ENCODE measurements at places on chromosomes 16 and 17.
A peak's percentile ranks its signal among the peaks of the same experiment; 100 is the strongest.

DNA sequence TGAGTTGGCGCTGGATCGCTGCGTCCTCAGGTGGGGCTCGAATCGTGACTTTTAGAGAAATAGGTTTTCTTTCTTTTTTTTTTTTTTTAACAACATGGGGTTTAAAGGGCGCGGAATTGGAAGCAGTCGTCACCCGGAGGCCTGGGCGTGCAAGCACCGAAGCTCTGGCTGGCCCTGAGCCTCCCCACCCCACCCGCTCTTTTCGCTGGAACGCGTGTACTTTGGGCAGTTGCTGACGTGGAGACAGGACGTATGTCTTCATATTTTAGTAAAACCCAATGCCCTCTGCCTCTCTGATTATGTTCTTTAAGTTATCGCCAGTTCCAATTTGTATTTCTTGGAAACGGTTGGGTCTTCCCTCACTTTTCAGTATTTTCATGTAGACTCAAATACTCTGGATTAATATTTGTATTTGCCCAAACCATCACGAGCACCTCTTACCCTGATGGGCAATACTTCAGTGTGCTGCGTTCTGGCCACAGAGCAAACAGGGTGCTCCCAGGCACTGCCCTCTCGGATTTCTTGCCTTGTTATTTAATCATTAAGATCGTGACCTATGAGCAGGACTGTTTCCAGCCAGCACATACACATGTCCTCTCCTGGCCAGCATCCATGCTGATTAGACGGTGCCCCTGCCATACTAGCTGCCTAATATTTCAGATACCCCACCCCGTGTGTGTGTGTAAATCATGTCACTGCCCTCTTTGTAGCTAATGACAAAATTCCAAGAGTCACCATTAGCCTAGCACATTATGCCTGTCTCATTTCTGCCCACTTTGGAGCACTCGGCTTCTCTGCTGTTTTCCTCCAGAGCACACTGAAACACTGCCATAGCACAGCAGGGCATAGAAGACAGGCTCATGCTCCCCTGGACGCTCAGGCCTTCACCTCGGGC, 805 bp upstream of the C16orf95 start:
- peak; percentile 71 for DNase-seq

- DNase-seq: no peak
These were observed 214.1 kb downstream of the RPTOR start for GRCh38 chr17:80758481-80759376.

DNA sequence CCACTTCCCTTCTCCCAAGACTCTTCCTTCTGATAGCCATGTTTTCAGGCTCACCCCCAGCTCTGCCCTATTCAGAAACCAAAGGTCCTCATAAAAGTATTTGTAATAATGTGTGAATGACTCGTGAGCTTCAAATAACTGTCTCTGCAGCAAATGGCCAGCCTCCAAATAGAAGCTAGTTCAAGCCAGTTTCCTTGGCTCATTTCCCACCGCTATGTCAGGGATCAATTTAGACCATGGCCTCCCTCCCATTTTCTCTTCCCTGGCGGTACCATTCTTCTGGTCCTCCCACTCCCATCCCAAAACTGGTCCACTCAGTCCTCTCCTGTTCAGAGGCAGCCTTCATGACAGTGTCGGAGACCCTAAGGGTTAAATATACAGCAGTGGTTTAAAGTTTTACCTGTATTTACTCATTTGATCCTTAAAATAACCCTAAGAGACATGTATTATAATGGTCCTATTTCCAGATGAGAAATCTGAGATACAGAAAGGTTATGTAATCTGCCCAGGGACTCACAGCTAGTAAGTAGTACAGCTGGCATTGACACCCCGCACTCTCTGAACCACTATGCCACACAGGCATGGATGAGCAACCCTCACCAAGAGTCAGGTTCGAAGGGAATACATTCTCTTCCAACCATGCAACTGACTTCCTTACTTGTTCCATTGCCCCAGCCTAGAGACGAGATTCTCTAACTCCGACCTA, 42.9 kb downstream of the GAS7 start:
- no peak for DNase-seq

- DNase-seq: no peak
These were observed 7.3 kb downstream of the SLFN14 start for GRCh38 chr17:35553310-35553709.

GRCh38 chr17:7442142-7442541, 2.7 kb upstream of the CHRNB1 start:
- no peak for DNase-seq

GRCh38 chr17:41666708-41667279, 21.9 kb upstream of the EIF1 start:
- peak; percentile 55 for DNase-seq

GRCh38 chr17:7355053-7355452, at the start of gene TMEM95:
TMEM95 (plus strand) TSS chr17:7355156; CDS start chr17:7355205, 49 bp downstream.
- DNase-seq: peak; percentile 51

DNA sequence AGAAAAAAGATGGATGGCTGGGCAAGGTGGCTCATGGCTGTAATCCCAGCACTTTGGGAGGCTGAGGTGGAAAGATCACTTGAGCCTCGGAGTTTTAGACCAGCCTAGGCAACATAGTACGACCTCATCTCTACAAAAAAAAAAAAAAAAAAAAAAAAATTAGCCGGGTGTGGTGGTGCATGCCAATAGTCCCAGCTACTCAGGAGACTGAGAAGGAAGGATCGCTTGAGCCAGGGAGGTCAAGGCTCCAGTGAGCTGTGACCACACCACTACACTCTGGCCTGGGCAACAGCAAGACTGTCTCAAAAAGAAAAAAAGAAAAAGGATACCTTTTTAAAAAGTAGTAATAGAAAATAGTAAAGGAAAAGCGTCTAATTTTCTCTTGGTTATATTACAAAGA, 20.7 kb downstream of the ZNF652 start:
- DNase-seq: no peak

GRCh38 chr17:81803728-81804558, at the start of gene GCGR:
GCGR (plus strand) TSS chr17:81804150; CDS start chr17:81809019, 4,869 bp downstream.
- DNase-seq: no peak

DNA sequence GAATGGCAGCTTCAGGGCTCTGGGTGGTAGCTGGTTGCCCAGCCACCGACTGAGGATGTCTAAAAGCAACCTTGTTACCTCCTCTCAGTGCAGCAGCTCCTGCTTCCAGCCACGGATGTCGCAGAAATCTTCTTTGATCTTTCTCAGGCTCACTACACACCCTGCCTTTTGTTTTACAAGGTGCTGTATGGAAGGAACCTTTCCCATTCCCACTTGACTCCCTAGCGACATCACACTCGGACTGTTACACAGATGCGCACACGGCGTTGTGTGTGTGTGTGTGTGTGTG, 135.8 kb upstream of the CPHXL start:
- no peak for DNase-seq

- no peak for DNase-seq
These were observed 120.0 kb upstream of the GOT2 start for GRCh38 chr16:58853854-58854791.

DNA sequence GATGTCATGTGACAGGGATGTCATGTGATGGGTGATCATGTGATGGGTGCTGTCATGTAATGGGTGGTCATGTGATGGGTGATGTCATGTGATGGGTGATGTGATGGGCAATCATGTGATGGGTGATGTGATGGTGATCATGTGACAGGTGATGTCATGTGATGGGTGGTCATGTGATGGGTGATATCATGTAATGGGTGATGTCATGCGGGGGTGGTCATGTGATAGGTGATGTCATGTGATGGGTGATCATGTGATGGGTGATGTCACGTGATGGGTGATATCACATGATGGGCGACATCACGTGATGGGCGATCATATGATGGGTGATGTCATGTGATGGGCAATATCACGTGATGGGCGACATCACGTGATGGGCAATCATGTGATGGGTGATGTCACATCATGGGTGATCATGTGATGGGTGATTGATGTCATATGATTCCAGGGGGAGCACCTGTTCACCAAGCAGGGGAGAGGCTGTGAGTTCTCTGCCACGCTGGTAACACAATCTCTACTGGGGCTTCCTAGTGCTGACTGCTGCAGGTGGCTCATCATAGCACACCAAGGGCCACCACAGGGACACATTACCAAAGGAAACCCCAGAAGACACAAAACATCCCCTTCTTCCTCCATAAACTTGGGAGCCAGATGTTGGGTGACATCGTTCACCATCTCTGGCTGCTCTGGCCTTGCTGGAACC, 16.5 kb downstream of the CD300LB start:
- no peak for DNase-seq

DNA sequence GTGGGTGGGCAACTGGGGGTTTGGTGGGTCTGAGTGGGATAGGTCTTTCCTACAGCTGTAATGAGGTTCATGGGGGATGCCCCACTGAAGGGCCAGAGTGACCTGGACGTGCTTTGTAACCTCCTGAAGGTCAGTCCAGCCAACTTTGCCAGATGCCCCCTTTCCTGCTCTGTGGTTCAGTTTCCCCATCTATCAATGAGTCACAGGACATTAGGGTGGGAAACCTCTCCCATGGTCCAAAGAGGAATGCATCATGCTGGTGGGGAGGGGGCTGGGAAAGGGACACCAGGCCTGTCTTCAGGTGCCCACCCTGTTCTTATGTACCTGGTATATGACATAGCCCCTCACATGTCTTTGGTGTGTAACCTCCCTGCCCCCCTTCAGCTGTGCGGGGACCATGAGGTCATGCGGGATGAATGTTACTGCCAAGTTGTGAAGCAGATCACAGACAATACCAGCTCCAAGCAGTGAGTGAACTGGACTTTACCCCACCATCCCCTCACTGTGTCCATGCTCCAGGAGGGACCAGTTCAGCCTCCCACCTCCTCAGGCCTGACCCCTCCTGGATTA, 24.0 kb upstream of the ALKBH5 start:
- DNase-seq: no peak

GRCh38 chr17:29640981-29641642, 18.4 kb upstream of the CORO6 start:
- no peak for DNase-seq

- no peak for DNase-seq
These were observed 73.5 kb upstream of the XYLT1 start for GRCh38 chr16:17544304-17544703.

DNA sequence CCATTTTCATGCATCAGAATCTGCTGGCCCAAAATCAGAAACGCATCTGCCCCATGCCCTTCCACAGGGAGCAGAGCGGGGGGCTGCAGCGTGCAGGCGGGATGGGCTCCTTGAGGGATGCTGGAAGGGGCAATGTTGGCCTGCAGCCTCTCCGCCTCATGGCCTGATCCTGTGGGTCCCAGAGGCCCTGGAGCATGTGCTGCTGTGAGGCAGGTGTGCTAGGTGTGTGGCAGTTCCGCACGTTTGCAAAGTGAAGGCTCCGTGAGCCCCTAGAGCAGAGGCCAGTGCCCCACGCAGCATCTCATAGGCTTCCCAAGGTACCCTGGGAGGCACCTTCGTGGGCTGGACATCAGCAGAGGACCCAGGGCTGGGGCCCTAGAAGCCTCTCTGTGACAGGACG, 36.4 kb upstream of the CDH15 start:
- DNase-seq: no peak

- DNase-seq: no peak
These were observed 3.3 kb downstream of the GAS2L2 start for GRCh38 chr17:35749560-35750412.

GRCh38 chr16:23408242-23408822, 44.7 kb downstream of the COG7 start:
- DNase-seq: no peak

GRCh38 chr17:63978272-63979200, 5.8 kb upstream of the SCN4A start:
- no peak for DNase-seq

DNA sequence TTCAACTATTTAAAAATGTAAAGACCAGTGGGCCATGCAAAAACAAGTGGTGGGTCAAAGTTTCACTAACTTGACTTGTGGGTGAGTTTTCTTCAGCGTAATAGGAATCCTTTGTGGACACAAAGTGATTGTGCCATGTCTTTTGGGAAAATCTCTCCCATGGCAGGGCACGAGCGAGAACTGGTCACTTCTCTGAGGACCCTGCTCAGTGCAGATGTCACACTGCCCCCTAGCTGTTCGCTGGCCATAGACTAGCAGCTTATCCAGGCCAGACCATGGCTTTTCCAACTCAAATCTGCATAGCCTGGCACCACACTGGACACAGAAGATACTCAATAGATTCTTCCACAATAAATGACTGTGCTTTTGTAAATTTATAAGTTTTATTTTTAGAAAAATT, 306.0 kb upstream of the CCL2 start:
- DNase-seq: no peak

- no peak for DNase-seq
These were observed 5.4 kb upstream of the GPR139 start for GRCh38 chr16:20079106-20079505.

DNA sequence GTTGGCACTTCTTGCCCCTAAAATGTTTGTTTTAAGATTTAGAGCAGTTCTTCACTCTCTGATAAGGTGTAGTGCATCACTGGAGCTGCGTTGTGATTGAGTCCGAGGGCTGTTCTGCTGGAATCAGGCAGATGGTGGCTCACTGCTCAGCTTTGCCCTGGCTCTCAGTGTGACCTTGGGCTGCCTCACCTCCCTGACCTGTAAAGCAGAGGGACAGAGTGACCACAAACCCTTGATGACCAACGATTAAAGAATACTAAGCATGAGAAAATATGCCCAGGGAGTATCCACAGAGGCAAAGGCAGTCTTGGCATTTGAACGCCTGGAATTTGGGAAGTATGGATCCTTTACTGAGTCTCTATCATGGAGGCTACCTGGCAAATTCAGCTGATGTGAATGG, 18.1 kb downstream of the CMIP start:
- no peak for DNase-seq

- no peak for DNase-seq
These were observed 4.0 kb downstream of the LASP1 start for GRCh38 chr17:38873640-38874380.

DNA sequence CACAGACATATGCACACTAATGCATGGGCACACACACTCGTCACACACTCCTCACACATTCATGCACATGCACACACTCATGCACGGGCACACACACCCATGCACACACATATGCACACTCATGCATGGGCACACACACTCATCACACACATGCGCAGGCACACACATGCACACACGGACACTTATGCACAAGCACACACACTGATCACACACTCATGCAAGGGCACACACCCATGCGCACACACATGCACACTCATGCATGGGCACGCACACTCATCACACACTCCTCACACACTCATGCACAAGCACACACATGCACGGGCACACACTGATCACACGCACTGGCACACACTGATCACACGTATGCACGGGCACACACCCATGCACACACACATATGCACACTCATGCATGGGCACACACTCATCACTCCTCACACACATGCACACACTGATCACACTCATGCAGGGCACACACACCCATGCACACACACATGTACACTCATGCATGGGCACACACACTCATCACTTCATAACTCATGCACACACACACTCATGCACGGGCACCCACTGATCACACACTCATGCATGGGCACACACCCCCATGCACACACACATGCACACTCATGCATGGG, 16.1 kb downstream of the ADGRG1 start:
- DNase-seq: no peak

DNA sequence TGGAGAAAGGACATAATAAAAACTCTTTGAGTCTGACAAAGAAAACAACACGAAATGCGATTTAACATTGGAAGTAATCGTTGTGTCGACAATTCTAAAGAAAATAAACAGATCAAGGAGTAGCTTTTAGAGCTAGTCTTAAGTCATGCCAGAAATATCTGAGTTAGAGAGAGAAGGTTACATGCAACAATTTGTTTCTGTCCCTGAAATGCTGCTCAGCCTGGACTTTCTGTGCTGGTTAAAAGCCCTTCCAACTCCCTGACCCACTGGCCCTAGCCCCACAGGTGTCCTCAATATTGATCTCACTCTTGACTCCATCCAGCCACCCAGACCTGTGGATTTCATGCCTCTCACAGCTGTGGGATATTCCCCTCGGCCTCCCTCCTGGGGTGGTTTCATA, 33.2 kb upstream of the TEX2 start:
- DNase-seq: no peak

All from fibroblast of gingiva (primary cell).